CD4-positive, alpha-beta T cell (primary cell): ENCODE measurements at places on chromosomes 7 and 10.

- H3K27ac ChIP-seq: no peak overlapping the region
- H3K4me3 ChIP-seq: no peak overlapping the region
- no peak for DNase-seq
Observed at GRCh38 chr7:94039368-94040035, 35.3 kb upstream of the BET1 start.

DNA sequence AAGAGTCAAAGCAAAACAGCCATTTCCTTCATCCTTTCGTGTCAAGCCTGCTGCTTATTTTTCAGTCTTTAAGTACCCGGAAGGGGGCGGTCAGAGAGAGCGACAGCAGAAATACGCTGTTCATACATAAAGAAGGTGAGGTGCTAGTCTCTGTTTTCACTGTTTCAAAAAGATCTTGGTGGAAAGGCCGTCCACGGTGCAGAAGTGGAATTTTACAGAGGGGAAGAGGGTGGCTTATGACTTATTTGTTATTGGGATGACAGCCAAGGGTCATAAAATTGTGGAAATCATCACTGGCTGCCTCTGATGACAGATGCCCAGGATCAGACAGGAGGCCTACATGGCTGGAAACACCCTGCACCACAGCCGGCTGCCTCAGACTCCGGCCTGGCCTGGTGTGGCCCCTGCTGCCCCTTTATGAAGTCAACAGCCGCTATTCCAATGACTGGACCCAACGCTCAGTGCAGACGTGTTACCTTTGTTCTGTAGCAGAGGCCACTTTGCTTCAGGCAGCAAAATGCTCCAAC lies 57.0 kb downstream of the HIPK2 start:
- H3K4me1 ChIP-seq: peaks cover 13% of the 10 kb centered on the region
- DNase-seq: peak; percentile 23
- H3K4me3 ChIP-seq: no peak overlapping the region
- H3K27me3 ChIP-seq: no peaks in the 10 kb centered on the region
- H3K36me3 ChIP-seq: peaks cover 10% of the 10 kb centered on the region
- no peak overlapping the region for H3K27ac ChIP-seq

DNA sequence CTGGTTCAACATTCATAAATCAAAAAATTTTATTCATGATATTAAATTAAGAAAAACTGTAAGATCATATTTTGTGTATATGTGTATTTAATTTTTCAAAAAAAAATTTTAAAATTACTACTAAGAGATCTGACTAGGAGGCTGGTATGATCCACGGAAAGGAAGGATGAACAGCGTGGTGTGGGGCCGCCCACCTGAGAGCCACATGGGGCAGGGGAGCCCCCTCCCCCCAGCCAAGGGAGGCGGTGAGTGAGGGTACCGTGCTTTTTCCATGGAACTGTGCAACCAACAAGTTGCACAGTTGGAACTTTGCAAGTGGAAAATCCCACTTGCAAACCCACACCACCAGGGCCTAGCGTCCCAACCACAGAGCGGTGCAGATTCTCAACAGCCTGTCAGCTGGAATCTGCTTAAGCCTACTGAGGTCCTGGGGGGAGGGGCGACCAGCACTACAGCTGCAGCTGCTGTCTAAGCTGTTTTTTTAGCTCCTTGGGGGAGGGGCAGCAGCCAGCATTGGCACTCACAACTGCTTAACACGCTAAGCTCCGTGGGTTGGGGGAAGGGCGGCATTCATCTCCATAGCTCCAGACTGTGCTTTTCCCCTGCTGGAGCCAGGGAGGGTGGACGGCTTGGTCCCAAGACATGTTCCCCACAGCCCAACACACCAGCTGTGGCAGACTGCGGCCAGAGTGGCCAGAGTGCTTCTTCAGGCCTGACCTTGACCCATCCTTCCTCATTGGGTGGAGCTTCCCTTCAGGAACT lies 94.2 kb upstream of the IGFBP3 start:
- no peak overlapping the region for H3K27ac ChIP-seq
- DNase-seq: no peak
- no peaks in the 10 kb centered on the region for H3K27me3 ChIP-seq
- H3K4me3 ChIP-seq: no peak overlapping the region

DNA sequence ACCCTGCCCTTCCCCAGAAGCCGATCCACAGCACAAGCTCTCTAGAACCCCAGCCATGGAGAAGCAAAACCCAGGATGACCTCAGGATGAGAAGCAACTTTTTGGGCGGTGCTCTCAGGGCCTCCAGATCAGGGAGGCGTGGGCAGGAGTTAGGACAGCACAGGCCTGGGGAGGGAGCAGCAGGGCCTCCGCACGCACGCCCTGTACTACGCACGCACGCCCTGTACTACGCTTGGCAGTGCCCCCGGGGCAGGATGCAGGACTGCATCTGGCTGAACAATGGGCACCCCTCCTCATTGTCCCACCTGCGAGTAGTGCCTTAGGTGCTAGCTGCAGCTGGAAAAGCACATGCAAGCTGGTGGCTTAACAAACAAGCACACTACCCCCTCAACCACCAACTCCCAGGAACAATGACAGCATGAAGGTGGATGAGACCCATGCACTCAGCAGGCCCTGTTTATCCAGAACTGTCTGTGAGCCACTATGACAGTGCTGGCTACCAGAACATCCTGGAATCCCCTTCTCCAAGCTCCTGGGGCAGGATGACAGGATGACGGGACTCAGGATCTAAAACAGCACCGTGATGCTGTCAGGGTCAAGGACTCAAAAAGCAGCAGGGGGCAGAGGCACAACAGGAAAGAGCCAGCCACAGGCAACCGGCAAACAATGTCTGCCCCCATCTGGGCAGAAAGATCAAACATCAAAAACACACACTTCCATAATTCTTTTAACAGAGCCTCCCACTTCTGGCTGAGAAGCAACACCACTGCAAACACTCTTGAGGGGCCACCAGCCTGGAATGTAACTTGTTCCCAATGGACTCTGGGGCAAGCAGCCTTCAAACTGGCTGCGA lies 11.8 kb downstream of the PODXL start:
- H3K4me1 ChIP-seq: no peaks in the 10 kb centered on the region
- no peaks in the 10 kb centered on the region for H3K27me3 ChIP-seq
- H3K4me3 ChIP-seq: no peak overlapping the region

DNA sequence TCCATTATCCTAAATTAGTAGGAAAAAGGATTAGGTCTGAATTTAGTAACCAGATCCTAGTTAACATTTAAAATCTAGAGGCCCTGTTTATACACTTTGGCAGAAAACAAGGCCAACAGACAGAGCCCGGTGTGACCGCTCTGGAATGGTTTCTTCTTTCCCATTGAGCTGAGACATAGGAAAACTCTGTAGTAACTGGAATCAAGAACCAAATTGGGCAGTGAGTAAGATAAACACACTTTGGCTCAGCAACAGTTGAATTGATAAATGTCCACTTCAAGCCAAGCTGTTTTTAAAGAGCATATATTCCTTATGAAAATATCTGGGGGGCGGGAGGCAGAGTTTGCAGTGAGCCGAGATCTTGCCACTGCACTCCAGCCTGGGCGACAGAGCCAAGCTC lies 343.7 kb upstream of the SEMA3A start:
- H3K4me1 ChIP-seq: no peaks in the 10 kb centered on the region
- no peaks in the 10 kb centered on the region for H3K27me3 ChIP-seq
- no peak overlapping the region for H3K4me3 ChIP-seq

DNA sequence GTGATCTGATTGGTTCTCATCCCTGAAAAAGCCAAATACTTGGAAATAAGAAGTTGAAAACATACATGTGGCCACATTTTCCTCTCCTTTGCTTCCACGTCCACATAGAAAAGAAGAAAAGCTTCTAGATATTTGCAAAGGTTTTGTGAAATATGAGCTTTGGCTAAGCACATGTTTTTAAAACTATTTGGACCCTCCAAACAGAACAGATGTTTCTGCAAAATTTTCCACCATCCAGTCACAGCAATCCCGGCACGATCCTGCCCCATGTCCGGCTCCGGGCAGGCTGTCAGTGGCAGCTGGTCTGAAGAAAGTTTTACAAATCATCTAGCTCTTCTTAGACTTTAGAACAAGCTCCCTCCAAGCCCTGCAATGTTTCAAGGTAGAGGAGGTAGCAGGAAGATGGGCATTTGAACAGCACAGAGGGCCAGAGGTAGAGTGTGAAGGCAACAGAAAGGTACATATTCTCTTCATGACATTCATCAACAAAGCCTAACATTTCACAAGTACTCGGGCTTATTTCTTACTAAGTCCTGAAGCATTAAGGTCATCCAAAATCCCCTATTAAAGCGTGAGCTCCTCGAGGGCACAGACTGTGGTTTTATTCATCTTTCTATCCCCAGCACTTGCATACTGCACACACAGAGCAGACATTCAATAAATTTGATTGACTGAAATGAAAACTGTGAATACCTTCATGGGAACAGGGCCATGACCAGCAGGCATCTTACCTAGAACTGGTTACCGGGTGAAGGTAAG lies 110.1 kb downstream of the JAZF1 start:
- no peaks in the 10 kb centered on the region for H3K4me1 ChIP-seq
- no peak overlapping the region for H3K27ac ChIP-seq
- H3K27me3 ChIP-seq: no peaks in the 10 kb centered on the region
- H3K36me3 ChIP-seq: no peaks in the 10 kb centered on the region

DNA sequence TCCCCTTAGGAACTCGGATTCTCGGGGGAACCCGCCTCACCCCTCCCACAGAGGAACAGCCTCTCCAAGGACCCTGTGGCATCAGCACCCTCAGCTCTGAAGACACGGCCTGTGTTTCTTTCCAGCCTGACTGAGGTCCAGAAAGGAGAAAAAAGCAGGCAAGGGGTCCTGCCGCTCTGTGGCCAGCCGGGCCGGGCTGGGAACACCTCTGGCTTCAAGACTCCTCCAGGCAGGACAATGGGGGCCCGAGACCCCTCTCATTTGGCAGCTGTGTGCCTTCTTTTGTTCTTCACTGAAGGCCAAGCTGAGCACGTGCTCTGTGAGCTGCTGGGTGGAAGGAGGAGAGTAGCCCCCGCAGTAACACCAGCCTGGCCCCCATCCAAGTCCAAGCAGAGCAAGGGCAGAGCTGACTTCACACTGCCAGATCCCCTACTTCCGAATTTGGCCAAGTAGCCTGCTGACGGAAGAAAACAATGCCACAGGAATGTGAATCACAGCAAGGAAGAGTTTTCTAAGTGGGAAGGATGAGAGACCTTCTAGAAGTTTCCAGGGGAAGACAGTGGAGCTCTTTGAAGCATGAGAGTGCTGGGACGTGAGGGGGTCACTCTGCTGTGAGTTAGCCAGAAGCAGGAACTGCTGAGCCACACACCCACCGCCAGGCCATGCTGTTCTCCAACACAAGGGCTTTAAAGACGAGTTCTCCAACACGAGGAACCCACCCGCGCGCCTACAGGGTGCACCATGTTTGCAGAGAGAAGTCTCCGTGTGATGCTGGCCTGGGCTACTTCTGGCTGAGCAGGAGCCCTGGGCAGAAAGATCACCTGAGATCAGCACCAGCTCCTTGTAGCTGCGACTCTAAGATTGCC lies 3.1 kb downstream of the CNPY1 start:
- no peak overlapping the region for H3K27ac ChIP-seq
- DNase-seq: no peak
- peaks cover 4% of the 10 kb centered on the region for H3K27me3 ChIP-seq
- H3K4me1 ChIP-seq: no peaks in the 10 kb centered on the region
- H3K4me3 ChIP-seq: no peak overlapping the region
- H3K36me3 ChIP-seq: no peaks in the 10 kb centered on the region

GRCh38 chr7:106394526-106394925 lies 109.7 kb upstream of the NAMPT start:
- H3K4me3 ChIP-seq: no peak overlapping the region
- H3K36me3 ChIP-seq: no peaks in the 10 kb centered on the region
- no peak for DNase-seq
- H3K27me3 ChIP-seq: peaks cover 13% of the 10 kb centered on the region

GRCh38 chr10:31999070-31999660 lies 57.1 kb downstream of the KIF5B start:
- H3K27me3 ChIP-seq: no peaks in the 10 kb centered on the region
- no peaks in the 10 kb centered on the region for H3K36me3 ChIP-seq
- no peak for DNase-seq
- no peak overlapping the region for H3K27ac ChIP-seq
- no peaks in the 10 kb centered on the region for H3K4me1 ChIP-seq

- no peak for DNase-seq
- no peaks in the 10 kb centered on the region for H3K27me3 ChIP-seq
- no peak overlapping the region for H3K4me3 ChIP-seq
- H3K27ac ChIP-seq: no peak overlapping the region
- H3K36me3 ChIP-seq: peaks cover 24% of the 10 kb centered on the region
Observed at GRCh38 chr7:751826-752225, 24.7 kb upstream of the PRKAR1B start.

DNA sequence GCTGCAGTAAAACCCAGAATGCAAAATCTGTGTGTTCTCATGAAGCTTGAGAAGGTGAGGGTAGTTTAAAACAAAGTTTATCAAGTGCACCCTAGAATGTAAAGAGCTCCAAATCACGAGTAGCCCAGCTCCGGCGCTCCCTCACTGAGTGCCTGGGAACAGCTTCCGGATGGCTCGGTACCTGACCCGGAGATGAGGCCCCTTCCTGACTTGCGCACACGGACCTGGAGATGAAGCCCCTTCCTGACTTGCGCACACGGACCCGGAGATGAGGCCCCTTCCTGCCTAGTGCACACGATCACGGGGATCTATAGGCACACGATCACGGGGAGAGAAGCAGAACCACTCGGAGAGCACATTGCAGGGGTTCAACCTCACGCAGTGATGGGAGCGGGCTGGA lies 322.1 kb upstream of the RNF32 start:
- no peaks in the 10 kb centered on the region for H3K4me1 ChIP-seq
- no peak overlapping the region for H3K4me3 ChIP-seq
- H3K36me3 ChIP-seq: no peaks in the 10 kb centered on the region
- H3K27me3 ChIP-seq: no peaks in the 10 kb centered on the region
- no peak for DNase-seq

DNA sequence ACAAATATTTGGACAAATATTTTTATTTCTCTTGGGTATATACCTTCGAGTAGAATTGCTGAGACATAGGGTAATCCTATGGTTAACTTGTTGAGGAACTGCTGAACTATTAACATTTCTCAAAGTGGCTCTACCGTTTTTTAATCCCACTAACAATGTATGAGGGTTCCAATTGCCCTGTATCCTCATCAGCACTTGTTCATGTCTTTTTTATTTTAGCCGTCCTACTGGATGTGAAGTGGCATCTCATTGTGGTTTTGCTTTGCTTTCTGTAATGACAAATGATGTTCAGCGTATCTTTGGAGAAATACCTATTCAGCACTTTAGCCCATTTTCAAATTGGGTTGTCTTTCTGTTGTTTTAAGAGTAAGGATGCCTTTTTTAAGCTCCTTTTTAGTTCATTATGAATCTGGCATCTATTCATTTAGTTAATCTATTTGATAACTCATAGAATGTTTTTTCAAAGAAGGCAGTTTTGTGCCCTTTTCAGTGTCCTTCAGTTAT lies 40.0 kb downstream of the MCU start:
- no peak overlapping the region for H3K4me3 ChIP-seq
- H3K27ac ChIP-seq: no peak overlapping the region
- no peaks in the 10 kb centered on the region for H3K4me1 ChIP-seq
- no peaks in the 10 kb centered on the region for H3K36me3 ChIP-seq
- DNase-seq: no peak
- no peaks in the 10 kb centered on the region for H3K27me3 ChIP-seq

- H3K27ac ChIP-seq: no peak overlapping the region
- no peaks in the 10 kb centered on the region for H3K27me3 ChIP-seq
- peaks cover 9% of the 10 kb centered on the region for H3K4me1 ChIP-seq
- H3K36me3 ChIP-seq: no peaks in the 10 kb centered on the region
- DNase-seq: no peak
Observed at GRCh38 chr10:88042160-88043100, 179.0 kb downstream of the PTEN start.
